ENCODE measurements at places on chromosomes 6 and 20. TPM values are rescaled to one million over a fixed set of nuclear protein-coding genes. Genes with fewer than 3 reads are reported as not detected.
A peak's percentile ranks its signal among the peaks of the same experiment; 100 is the strongest.

GRCh38 chr6:137811916-137812553, 55.0 kb upstream of the TNFAIP3 start:
- peak overlapping the region; percentile 61 for H3K27ac ChIP-seq
- peaks cover 22% of the 10 kb centered on the region for H3K4me1 ChIP-seq
- no peak overlapping the region for H3K4me3 ChIP-seq
- DNase-seq = no peak
- no peaks in the 10 kb centered on the region for H3K27me3 ChIP-seq
- H3K36me3 ChIP-seq = no peaks in the 10 kb centered on the region

GRCh38 chr6:128335963-128336362, 184.4 kb downstream of the PTPRK start:
- DNase-seq = no peak
- no peak overlapping the region for H3K27ac ChIP-seq
- H3K4me3 ChIP-seq = no peak overlapping the region

- no peaks in the 10 kb centered on the region for H3K36me3 ChIP-seq
- peak; percentile 32 for DNase-seq
- H3K27me3 ChIP-seq = no peaks in the 10 kb centered on the region
- H3K4me3 ChIP-seq = no peak overlapping the region
Measured at GRCh38 chr6:118325220-118325860, 222.8 kb upstream of the PLN start.

DNA sequence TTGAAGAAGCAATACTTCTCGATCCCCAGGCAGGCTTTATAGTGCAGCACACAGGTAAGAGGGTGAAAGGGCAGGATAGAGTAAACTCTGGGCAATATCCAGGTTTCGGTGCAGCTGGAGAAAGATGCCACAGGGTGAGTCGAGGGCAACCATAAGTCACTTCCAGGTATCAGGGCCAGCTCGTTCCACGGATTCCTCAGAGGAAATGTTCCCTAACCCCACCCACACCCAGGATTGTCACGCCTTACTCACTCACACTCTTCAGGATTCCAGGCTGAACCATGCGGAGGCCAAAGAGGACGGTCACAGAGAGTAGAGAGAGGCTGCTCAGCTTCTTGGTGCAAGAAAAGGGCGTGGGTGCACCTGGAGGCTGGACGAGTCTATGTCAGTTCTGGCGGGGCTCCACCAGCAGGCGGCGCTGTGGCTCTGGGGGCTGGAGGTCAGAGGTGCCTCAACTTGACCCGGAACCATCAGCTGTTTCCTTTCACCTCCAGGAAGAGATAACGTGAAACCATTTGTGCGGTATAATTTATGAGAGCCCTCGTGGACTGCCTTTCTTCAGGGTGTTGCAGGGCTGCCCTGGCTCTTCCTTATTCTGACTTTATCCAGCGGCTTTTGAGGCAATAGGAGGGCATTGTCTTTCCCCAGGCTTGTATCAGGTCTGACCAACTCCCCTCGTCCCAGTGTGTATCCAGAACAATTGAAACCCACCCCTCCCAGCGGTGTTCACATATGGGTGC, 14.5 kb upstream of the WFDC12 start:
- no peak overlapping the region for H3K4me3 ChIP-seq
- H3K36me3 ChIP-seq = no peaks in the 10 kb centered on the region
- no peak overlapping the region for H3K27ac ChIP-seq

DNA sequence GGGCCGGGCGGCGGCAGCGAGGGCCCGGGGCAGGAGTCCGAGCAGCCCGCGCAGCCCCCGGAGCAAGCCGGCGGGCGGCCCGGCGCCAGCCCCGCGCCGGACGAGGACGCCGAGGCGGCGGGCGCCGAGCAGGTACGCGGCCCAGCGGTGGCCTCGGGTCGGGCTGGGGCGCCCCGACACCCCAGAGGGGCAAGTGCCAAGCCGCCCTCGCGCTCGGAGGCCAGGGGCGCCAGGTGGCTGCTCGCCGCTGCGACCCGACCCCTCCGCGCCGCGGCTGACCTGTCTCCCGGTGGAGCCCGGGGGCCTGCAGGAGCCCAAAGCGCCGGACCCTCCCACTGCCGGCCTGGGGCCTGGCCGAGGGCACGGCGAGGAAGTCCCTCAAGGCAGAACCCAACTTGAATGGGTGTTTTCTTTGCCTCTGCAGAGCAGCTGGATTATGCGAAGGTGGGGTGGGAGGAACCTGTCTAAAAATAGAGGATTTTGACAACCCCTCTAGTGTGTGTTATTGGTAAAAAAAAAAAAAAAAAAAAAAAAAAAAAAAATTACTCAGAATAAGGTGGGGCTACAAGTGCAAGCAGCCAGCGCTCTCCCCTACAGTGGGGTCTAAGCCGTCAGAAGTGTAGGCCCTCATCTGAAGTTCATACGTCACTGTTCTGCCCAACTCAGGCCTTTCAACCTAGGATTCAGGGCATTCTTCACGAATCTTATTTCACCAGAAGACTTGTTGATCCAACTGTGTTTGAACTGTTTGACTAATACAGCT, 609 bp downstream of the OGFRL1 start:
- H3K27ac ChIP-seq = no peak overlapping the region
- H3K4me1 ChIP-seq = peaks cover 20% of the 10 kb centered on the region
- H3K27me3 ChIP-seq = no peaks in the 10 kb centered on the region
- peak overlapping the region; percentile 70 for H3K4me3 ChIP-seq
- peak; percentile 14 for DNase-seq
- no peaks in the 10 kb centered on the region for H3K36me3 ChIP-seq

LPIN3 gene
- total RNA-seq = 18.0 TPM

KCNK15 gene
- 0.14 TPM for total RNA-seq

GRCh38 chr20:32429745-32430360, 71.7 kb downstream of the ASXL1 start:
- no peak overlapping the region for H3K4me3 ChIP-seq
- H3K27ac ChIP-seq = no peak overlapping the region
- H3K36me3 ChIP-seq = peaks cover 56% of the 10 kb centered on the region
- H3K4me1 ChIP-seq = no peaks in the 10 kb centered on the region

CYP39A1 gene
- total RNA-seq = 0.84 TPM

BEND3 gene
- 3.7 TPM for total RNA-seq

GRCh38 chr6:77231438-77232305, 231.6 kb downstream of the HTR1B start:
- no peak overlapping the region for H3K27ac ChIP-seq
- H3K4me3 ChIP-seq = no peak overlapping the region
- no peaks in the 10 kb centered on the region for H3K4me1 ChIP-seq
- no peaks in the 10 kb centered on the region for H3K36me3 ChIP-seq
- H3K27me3 ChIP-seq = no peaks in the 10 kb centered on the region
- DNase-seq = no peak

DNA sequence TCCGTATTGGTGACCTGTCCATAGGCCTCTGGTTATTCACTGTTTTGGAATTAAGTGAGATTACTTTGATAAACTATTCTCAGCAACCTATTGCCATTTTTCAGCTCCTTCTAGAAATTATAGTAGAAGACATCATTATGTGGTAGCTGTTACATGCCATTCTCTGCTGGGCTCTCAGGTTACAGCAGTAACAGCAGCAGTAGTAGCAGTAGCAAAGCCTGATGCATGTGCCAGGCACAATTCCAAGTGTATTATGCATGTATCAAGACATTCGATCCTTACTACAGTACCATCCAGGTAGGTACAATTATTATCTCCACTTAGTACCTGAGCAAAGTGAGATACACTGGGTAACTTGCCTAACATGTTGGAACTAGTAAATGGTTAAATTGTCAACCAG, 74.3 kb downstream of the RPS12 start:
- no peaks in the 10 kb centered on the region for H3K4me1 ChIP-seq
- no peaks in the 10 kb centered on the region for H3K27me3 ChIP-seq
- H3K4me3 ChIP-seq = no peak overlapping the region
- peak; percentile 58 for DNase-seq
- H3K36me3 ChIP-seq = no peaks in the 10 kb centered on the region
- no peak overlapping the region for H3K27ac ChIP-seq

DNA sequence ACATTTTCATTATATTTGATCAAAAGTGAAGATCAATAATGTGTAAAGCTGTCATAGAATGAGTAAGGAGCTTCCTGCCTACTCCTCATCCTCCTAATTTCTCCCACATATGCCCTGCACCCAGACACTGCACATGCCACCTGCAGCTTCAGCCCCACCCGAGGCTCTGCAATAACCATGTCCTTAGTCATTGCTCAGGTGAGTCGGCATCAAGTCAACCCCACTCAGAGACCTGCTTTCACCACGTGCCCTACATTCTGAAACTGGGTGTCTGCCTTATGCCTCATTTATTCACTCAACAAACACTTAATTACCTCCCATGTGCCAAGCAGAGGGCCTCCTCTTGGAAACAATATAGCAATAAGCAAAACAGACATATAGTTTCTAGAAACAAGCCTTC, 15.4 kb upstream of the TNFAIP3 start:
- no peak for DNase-seq
- no peak overlapping the region for H3K27ac ChIP-seq
- H3K4me1 ChIP-seq = peaks cover 21% of the 10 kb centered on the region
- H3K36me3 ChIP-seq = no peaks in the 10 kb centered on the region
- H3K4me3 ChIP-seq = no peak overlapping the region

AIF1 gene
- not detected for total RNA-seq

- no peaks in the 10 kb centered on the region for H3K27me3 ChIP-seq
- H3K27ac ChIP-seq = no peak overlapping the region
- no peaks in the 10 kb centered on the region for H3K4me1 ChIP-seq
Measured at GRCh38 chr20:30892541-30893345, 364.7 kb upstream of the DEFB115 start.

DNA sequence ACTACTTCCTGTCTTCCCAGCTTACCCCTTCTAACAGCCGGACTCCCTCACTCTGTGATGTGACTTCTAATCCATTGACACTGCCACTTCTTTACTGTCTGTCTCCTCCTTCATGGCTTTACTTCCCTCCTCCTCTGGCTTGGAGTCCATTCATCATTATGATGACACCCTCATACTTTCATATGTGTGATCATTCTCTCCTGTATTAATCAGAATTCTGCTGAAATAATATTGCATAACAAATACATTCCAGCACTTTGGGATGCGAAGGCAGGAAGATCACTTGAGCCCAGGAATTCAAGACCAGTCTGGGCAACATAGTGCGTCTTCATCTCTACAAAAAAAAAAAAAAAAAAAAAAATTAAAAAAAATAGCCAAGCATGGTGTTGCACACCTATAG, 147.9 kb upstream of the BTBD3 start:
- H3K27me3 ChIP-seq = no peaks in the 10 kb centered on the region
- no peak for DNase-seq
- H3K4me3 ChIP-seq = no peak overlapping the region
- H3K4me1 ChIP-seq = no peaks in the 10 kb centered on the region

DNA sequence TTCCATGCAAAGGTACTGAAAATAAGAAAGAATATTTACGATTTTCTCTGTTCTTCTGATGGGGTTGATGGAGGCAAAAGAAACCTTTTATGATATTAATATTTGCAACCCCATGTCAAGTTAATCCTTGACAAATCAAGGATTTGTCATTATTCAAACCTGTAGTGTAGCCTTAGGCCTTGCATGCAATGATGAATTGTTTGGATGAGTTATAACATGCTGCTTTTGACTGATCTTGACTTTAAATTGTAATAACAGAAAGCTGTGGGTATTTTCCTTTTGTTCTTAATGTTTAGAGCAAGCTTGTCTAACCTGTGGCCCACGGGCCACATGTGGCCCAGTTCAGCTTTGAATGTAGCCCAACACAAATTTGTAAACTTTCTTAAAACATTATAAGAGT, 13.0 kb upstream of the BAG2 start:
- no peaks in the 10 kb centered on the region for H3K27me3 ChIP-seq
- no peak overlapping the region for H3K4me3 ChIP-seq
- peaks cover 9% of the 10 kb centered on the region for H3K36me3 ChIP-seq
- H3K27ac ChIP-seq = no peak overlapping the region

ASIP gene
- total RNA-seq = not detected

DNA sequence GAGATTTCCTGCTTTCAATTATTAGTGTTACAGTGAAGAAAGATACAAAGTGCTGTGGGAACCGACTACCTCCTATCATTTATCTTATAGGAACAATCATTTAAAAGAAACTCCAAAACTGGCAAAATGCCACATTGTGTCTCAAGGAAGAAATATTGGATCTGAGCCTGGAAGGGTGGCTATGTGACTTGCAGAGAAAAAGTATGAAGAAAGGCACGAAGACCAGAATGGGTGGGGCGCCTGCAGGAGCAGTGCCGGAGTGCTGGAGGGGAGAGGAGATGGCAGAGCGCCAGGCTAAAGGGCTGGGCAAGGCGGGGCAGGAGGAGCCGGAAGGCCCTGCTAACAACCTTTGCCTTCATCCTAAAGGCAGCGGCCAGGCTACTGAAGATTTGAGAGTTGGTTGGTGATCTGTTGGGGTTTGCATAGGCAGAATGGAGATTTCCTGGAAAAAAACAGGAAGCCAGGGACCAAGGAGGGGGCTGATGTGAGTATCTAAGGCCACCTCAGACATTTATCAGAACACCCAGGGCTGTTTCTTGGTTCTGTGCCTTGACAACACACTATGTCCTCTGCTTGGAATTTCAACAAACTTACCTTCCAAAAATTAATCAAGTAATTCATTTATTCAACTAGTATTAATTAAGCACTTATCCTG, 125.6 kb downstream of the MAFB start:
- H3K27me3 ChIP-seq = no peaks in the 10 kb centered on the region
- no peaks in the 10 kb centered on the region for H3K36me3 ChIP-seq
- peak; percentile 66 for DNase-seq
- H3K4me1 ChIP-seq = peaks cover 22% of the 10 kb centered on the region
- no peak overlapping the region for H3K4me3 ChIP-seq

ANGPT4 gene
- 0.12 TPM for total RNA-seq

TMEM14B gene
- 52.8 TPM for total RNA-seq

HACE1 gene
- total RNA-seq = 13.7 TPM

- H3K4me3 ChIP-seq = no peak overlapping the region
- H3K27me3 ChIP-seq = no peaks in the 10 kb centered on the region
- DNase-seq = no peak
Measured at GRCh38 chr6:97423190-97423589, 140.2 kb upstream of the MMS22L start.

DNA sequence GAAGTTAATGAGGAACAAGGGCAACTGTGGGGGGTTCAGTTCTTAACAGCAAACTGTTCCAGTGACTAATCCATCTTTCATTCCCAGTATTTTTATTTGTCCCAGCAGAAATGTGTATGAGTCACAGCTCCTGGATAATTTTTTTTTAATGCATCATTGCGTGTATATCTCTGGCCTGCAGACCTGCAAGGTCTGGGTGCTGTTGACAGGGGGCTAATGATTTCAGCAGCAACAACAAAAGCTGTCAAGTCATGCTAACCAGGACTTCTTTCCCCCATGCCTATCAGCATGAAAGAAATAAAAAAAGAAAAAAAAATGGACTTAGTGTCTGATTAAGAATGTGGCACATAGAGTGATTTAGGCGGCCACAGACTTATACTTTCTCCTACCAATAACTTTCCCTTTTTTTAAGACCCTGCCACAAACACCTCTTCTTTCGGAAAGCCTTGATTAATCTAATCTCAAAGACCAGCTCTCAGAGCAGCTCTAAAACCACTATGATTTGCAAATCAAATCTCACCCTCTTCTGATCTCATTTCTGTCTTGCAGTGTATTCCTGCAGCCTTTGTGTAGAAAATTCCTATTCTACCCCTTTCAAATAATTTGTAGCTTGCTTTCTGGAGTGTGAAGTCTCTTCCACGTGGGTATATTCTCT, 14.2 kb upstream of the PREX1 start:
- H3K27ac ChIP-seq = peak overlapping the region; percentile 25
- no peak overlapping the region for H3K4me3 ChIP-seq
- peaks cover 20% of the 10 kb centered on the region for H3K4me1 ChIP-seq
- H3K27me3 ChIP-seq = no peaks in the 10 kb centered on the region
- DNase-seq = peak; percentile 84

- H3K27me3 ChIP-seq = no peaks in the 10 kb centered on the region
- H3K36me3 ChIP-seq = no peaks in the 10 kb centered on the region
- H3K4me1 ChIP-seq = peaks cover 22% of the 10 kb centered on the region
- H3K27ac ChIP-seq = no peak overlapping the region
- H3K4me3 ChIP-seq = no peak overlapping the region
Measured at GRCh38 chr6:17490724-17491123, 97.3 kb downstream of the CAP2 start.

TSBP1 gene
- total RNA-seq = not detected

EYS gene
- 0.07 TPM for total RNA-seq
